Stimulated activated CD4-positive, alpha-beta T cell treated with anti-CD3 and anti-CD28 coated beads, Interleukin-12 subunit alpha, Interleukin-12 subunit beta, amount 100 ng/mL, for 48 hours (primary cell): ENCODE measurements at places on chromosomes 6 and 20.

GRCh38 chr6:3281631-3282475 lies 23.1 kb downstream of the PSMG4 start:
- DNase-seq: no peak

DNA sequence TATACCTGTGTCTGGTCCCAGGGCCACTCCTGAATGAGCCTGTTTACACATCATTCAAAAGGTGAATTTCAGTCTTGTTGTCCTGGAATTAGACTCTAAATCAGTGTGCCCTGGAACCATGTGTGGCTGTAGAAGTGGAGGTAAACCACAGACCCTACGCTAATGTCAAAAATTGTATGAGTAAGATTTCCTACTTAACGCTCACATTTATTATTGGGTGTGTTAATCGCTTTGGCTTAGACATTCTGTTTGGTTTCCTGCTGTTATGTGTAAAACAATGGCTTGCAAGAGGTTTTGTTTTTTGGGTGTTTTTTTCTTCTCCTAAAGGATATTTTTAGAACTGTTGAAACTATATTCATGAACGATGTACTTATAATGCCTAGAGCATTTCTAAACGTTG lies 19.3 kb downstream of the PLCB1 start:
- no peak for DNase-seq

- DNase-seq: no peak
These were observed 8.4 kb upstream of the STK35 start for GRCh38 chr20:2093159-2093781.

DNA sequence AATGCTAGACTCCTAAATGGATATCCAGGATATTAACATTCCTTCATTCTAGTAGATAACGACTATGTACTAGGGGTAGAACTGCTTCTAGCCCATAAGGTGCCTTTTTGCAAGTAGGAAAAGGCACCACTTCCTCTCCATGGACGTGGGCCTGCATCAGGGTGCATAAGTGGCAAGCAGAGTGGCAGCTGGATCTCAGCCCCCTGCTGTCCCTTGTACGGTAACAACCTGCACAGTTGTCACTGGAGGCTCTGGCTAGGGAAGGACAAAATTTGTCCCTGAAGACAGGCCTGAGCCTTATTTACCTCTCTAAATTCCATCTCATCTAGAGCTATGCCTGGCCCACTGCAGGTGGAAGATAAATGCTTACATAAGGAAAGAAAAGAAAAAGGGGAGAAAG lies 42.5 kb upstream of the SAYSD1 start:
- no peak for DNase-seq

- DNase-seq: no peak
These were observed 12.2 kb upstream of the ARMC2 start for GRCh38 chr6:108836061-108836460.

DNA sequence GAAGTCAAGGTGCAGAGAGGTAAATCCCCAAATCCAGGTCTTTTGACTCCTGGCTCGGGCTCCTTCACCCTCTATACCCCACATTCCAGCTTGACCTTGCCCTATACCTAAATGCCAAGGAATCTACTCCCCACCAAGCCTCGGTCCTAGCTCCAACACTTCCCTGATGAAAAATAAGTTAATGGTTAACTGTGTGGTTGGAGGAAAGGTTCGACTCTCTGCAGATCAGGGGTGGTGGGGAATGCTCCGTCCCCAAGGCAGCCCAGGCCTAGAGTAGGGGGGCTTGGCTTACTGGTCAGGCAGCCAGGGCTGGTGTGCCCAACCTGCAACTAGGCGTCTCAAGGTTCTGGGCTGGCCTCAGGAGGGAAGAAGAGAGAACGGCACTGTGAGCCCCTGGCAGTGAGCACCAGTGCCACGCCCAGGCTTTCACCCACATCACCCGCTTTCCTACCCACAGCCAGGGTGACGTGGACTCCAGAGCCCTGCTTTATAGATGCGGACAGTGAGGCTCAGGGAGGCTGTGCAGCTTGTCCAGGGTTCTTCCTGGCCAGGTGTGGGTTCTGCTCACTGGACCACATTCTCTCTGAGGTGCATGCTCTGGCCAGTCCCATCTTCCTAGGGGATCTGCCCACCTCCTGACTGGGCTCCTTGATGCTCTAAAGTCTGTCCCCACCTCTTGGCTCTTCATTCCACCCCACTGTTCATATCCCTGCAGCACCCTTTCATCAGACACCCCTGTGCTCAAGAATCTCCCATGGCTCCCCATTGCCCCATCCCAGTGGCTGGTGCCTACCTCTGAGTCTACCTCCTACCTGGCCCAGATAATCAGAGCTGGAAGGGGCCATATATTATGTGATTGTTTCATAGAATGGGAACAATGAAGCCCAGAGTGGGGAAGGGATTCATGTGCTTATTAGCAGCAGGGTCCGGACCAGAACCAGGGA lies 8.2 kb downstream of the SPDEF start:
- DNase-seq: no peak

- no peak for DNase-seq
These were observed 211.1 kb downstream of the BMP7 start for GRCh38 chr20:57055345-57055744.

DNA sequence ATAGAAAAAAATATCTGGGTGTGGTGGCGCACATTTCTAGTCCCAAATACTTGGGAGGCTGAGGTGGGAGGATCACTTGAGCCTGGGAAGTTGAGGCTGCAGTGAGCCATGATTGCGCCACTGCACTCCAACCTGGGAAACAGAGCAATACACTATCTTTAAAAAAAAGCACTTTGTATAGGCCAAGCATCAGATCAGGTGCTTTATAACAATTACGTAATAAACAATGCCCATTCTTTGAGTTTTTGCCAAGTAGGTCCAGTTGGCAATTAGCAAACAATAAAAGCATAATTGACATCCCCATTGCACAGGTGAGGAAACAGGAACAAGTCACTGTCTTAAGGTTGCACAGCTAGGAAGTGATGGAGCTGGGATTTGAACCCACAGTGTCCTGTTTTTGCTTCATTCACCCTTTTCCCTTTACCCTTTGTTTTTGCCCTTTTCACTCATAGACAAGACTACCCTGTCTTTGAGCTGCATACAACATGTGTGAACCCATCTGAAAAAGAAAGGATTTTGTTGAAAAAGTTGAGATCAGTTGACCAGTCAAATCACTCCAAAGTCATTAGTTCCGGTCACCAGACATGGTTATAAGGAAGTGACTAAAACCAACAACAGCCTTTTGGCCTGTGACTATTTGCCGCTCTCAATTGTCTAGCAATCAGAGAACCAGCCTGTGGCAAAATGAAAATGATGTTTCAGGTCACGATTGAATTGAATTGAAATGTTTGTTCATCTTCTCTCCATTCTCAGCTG lies 303.6 kb downstream of the TFAP2C start:
- no peak for DNase-seq

- DNase-seq: no peak
These were observed 889.1 kb upstream of the MAP3K7 start for GRCh38 chr6:91476000-91476399.

GRCh38 chr6:87210979-87211378 lies 55.6 kb downstream of the ZNF292 start:
- peak; percentile 23 for DNase-seq

DNA sequence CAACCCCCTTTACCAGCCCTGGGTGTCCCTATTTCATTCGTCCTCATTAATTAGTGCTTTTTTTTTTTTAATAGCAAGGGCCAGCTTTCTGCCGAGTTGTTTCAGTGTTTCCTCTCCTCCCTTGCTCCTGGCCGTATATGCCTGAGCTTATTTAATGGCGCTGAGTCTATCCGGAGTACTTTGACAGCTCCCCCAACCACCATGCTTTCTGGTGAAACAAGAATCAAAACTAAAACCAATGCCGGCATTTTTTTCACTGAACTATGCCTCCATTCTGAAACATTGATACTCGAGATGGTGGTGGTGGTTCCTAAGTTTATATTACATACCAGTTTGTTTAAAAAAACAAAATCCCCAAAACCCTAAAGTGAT lies 1.2 kb downstream of the DCBLD1 start:
- DNase-seq: no peak

DNA sequence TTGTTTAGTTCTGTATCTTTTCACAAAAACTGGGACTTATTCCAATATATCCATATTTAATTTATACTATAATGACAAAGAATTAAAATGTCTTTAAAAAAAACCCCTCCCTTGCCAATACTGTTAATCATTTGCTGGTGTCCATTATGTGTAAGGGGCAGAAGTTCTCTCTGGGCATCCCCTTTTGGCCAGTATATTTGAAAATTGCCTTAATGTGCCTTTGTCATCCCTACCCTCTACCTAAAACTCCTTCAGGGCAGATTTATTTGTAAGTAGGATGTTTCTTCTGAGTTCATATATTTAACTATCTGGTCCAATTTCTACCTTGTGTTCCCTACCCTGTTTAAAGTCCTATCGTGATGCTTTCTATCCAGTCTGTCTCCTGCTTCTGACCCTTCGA lies 62.9 kb downstream of the ARHGAP18 start:
- no peak for DNase-seq

DNA sequence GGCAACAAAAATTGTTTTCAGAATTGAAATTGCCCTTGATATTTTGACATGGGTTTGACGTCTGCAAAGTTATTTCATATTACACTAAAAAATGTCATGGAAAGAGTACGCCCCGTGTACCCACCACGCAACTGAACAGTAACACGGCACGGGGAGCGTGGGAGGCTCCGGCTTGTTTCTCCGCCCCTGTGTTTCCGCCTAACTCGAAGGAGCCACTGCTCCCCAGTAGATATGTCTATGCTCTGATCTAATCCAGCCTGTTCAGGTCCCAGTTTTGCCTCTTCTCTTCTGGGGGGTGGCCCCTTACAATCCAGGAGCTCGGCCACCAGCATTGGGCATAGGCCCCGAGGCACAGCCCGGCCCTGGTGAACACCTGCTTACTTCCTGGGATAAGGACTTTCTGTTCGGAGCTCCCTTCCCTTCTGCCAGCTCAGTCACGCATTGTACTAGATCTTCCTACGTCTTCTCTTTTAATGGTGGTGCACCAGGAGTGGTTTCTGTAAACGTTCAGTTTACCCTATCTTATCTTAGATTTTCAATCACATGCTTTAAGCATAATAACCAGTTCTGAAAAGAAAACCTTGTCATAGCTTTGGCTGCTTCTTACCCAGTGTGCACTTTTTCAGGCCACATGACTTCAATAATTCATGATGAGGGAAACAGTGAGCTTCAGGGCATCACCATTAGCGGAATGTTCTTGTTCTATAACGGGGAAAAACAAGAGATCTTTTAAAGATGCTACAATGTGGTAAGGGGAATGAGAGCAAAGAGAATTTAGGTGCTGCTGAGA lies 43.9 kb upstream of the EXOC2 start:
- DNase-seq: no peak

- no peak for DNase-seq
These were observed 1.1 kb downstream of the PCSK2 start for GRCh38 chr20:17227669-17228623.

DNA sequence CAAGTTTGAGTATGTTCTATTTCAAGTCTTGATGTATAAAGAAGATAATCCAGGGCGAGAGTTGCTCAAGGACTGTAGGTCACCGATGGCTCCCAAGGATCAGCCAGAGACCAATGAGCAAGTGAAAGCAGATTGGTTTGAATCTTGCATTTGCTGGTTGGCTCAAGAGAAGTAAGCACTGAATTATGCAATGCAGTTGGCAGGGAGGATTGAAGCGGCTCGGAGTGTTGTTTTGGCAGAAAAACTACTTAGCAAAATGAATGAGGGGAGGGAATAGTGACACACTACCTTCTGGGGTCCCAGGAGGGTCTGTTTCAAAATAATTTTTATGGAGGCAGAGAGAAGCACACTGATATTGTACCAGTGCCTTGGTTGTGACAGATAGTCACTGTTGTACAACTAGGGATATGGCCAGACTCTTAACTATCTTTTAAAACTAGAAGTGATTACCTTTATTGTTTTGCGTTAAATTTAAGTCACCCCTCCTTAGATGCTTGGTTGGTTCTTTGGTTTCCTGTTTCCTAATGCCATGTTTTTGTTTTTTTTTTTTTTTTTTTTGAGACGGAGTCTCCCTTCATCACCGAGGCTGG lies 15.7 kb downstream of the SASH1 start:
- no peak for DNase-seq

DNA sequence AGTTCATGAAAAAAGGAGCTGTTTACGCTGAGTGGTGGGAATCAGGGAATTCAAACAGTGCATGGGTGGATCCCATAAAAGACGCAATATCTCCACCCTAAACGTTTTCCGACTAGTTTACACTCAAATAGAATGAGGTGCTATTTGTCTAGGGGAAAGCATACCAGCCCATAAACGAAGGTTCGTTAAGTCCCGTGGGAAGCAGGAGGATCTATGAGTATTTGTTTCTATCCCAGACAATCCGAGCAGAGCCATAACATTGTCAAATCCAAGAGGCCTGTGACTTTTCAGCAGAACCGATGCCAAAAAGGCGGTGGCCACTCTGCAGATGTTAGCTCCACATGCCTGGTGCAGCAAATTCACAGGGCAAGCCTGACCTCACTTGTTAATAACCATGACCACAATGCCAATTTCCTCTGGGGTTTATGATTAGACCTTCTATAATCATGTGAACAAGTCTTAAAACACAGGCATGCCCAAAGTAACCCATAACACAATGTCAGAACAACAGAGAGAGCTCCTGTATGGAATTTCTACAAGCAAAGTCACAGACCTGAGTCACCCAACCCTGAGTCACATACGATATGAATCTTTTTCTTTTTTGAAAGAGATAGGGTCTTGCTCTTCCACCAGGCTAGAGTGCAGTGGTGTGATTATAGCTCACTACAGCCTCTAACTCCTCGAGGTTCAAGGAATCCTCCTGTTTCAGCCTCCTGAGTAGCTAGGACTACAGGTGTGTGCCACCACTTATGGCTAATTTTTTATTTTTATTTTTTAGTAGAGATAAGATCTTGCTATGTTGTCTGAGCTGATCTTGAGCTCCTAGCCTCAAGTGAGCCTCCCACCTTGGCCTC lies 123.3 kb downstream of the KIF13A start:
- no peak for DNase-seq

DNA sequence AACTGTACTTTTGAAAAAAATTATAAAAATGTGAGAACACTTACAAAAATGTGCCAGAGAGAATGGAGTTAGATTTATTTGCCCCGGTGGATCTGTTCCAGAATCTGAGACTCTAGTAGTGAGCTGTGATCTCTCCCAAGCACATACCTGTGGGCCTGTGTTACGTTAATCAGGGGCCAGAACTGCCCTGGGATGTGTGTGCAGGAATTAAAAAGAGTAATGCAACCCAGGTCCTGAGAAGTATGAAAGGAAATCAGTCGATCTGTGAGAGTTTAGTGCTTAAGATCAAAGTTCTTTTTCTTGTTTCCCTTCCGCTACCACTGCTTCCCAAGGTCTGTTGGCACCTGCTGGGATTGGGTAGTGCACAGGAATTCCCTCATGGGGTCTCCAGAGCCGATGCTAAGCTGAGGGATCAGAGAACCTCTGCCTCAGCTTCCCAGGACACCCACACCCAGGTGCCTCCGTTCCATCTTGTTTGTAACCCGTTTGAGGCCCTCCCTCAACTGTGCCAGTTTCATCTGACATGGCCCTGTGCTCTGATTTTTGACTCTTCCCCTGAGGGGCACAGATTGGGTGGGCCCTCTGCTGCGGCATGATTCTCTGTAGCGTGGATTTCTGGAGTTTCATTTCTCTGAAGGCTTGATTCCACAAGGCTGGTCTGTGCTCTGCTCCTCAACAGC lies 87.7 kb downstream of the RREB1 start:
- no peak for DNase-seq
